Bronchial epithelial cell (primary cell): ENCODE measurements at places on chromosomes 12 and 14.
A peak's percentile ranks its signal among the peaks of the same experiment; 100 is the strongest.

DNA sequence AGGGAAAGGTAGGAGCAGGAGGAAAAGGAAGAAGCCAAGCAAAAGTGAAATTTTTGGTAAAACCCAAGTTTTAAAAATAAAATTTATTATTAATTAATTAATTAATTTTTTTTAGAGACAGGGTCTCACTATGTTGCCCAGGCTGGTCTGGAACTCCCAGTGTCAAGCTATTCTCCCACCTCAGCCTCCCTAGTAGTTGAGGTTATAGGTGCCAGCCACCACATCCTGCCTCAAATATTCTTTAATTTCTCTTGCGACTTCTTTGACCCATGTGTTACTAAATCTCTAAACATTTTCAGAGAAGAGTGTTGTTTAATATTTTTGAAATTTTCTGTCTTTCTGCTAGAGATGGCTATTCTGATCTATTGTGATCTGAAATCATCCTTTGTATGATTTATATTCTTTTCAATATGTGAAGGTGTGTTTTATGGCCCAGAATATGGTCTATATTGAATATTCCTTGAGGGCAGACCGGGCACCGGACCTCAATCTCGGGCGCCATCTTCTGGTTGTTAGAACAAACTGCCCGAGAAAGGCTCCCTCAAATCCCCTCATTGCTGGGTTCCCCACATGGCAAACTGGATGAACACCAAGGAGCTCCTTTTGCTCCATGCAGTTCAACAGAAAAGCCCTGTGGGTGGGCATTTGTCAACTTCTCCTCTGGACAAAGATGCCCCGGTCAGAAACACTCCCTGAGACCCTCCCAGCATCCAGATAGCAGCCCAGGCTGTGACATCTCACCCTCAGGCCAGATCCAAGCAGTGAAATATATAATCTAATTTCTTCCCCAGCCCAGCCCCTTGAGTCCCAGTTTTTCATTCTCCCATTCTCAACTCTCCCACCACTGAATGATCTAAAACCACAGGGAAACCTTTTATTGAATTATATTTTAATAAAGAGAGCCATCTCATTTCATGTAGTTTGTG lies 110.5 kb downstream of the ASCL4 start:
- DNase-seq, result peak; percentile 29

GRCh38 chr12:112314981-112315380 lies 67.2 kb downstream of the HECTD4 start:
- no peak for DNase-seq

DNA sequence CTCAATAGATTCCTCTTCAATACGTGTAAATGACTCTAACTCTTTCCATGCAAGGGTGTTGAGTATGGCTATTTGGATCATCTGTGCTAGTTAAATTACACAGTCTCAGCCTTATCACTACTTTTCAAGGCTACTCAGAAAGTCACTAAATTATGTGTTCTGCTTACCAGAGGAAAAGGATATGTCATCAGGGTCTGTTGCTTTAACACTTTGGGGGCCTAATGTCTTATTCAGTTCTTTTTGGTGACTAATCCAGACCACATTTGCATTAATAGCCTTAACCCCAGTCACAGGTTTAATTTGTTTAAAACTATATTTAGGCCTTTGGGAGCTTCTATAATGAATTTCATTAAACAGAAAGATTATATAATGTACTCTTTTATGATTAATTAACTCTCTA lies 649.3 kb downstream of the RPS29 start:
- DNase-seq, result no peak

DNA sequence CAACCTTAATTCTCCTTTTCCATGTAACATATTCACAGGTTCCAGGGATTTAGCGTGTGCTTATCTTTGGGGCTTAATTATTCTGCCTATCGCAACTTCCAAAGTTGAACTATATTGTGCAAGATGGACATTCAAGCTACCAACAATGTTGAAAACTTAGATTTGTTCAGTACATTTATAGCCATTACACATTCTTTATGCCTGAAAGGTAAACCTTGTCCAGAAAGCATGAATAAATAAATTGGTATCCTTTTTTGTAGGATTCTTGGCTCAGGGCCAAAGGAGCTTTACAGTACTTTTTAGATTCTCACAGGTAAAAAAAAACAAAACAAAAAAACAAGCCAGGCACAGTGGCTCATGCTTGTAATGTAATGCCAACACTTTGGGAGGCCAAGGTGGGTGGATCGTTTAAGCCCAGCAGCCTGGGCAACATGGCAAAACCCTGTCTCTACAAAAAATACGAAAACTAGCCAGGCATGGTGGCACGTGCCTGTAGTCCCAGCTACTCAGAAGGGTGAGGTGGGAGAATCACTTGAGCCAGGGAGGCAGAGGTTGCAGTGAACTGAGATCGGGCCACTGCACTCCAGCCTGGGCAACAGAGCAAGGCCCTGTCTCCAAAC lies 3.3 kb downstream of the C12orf56 start:
- DNase-seq, result peak; percentile 73

- DNase-seq, result no peak
Measured at GRCh38 chr12:103318566-103318965, 177.2 kb downstream of the C12orf42 start.
